ENCODE measurements at places on chromosomes 3 and 15.

- H3K27me3 ChIP-seq = peaks cover 3% of the 10 kb centered on the region
- no peak for DNase-seq
- no peak overlapping the region for H3K27ac ChIP-seq
- H3K36me3 ChIP-seq = no peaks in the 10 kb centered on the region
- peaks cover 53% of the 10 kb centered on the region for H3K4me1 ChIP-seq
Measured at GRCh38 chr15:101143321-101143720, 108.5 kb downstream of the CHSY1 start.

DNA sequence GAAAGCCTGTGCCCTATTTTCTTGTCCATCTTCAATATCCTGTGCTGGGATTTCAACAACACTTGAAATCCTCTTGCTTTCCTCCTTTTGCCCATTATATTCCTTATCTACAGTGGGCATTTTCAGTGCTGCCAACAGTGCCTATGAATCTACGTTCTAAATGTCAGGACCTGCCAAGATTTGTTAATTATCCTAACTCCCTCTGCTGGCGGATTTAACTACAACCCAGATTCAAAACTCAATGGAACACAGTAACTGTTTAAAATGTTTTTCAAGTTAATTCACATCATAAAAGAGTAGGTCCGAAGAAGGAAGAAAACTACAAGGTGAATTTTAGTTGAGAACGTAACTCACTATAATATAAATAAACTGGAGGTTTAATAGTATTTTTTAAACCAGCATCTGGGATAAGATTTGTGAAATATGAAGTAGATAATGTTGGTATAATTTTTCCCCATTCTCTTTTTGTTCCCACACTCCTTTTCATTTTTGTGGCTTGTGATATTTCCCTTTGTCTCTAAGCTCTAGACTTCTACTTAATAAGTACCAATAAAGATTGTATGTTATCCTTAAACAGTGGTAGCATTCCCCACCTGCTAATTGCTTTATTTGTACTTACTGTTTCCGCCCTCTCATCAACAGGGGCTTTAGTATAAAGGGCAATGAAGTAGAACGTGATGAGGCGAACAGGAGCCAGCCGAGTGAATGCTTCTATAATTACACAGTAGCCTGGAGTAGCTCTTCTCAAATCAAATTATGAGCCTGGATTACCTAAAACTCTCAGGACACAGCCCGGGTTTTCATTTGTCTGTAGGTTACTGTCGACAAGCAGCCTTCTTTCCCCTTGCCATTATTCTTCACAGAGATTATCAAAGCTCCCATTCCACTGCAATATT, 302.5 kb upstream of the ATP11B start:
- H3K4me1 ChIP-seq = peaks cover 55% of the 10 kb centered on the region
- H3K27me3 ChIP-seq = no peaks in the 10 kb centered on the region
- no peaks in the 10 kb centered on the region for H3K36me3 ChIP-seq
- H3K4me3 ChIP-seq = no peak overlapping the region

DNA sequence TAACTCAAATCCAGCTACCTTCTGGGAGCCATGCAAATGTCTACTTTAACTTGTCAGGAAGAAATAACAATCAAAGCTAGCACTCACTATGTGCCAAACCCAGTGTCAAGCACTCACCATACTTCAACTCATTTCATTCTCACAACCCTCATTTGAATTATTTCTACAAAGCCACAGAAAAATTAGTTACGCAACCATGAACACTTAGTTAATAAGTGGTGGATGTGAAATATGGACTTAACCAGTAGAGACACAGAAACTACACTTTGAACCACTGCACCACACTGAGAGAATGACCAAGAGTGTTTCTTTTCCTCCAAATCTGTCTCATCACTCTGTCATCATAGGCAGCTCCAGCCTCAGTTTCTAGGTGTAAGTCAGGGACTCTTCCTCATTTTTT, 91.0 kb upstream of the MBNL1 start:
- no peaks in the 10 kb centered on the region for H3K36me3 ChIP-seq
- H3K27me3 ChIP-seq = peaks cover 4% of the 10 kb centered on the region
- no peaks in the 10 kb centered on the region for H3K4me1 ChIP-seq

GRCh38 chr15:65409036-65409631, 13.6 kb downstream of the IGDCC4 start:
- H3K27ac ChIP-seq = peak overlapping the region; percentile 74
- peaks cover 61% of the 10 kb centered on the region for H3K4me1 ChIP-seq
- H3K36me3 ChIP-seq = peaks cover 13% of the 10 kb centered on the region
- H3K27me3 ChIP-seq = no peaks in the 10 kb centered on the region

DNA sequence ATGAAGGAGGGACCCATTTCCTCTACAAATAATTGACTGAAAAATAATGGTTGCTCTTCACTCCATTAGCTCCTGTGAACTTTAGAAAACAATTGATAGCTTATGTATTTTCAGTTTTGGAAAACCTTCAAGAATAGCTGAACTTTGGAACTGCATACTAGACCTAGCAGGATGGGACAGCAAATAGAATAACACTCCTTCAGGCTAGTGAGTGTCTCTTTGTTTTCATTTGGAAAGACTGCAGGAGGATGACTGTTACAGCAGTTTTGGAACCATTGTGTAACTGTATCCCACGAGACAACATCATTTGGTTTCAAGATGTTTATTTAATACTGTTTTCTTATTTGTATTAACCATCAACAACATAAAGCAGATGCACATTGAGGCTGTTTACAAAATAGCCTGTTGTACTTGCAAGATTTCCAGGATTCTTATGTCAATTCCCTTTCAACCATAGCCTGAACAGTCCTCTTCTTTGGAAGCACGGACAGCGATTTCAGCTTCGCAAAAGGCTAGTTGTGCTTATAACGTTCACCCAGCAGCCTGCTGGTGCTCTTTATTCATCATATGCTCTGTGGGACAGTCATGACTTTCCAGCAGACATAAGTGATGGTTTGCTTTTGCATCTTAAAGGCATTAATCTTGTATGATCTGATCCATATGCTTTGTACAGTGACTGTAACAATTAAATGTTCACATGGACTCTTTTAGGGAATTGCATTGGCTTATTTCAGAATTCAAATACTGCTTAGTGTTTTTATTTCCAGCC, 335.5 kb downstream of the IL5RA start:
- no peaks in the 10 kb centered on the region for H3K27me3 ChIP-seq
- DNase-seq = no peak
- no peak overlapping the region for H3K4me3 ChIP-seq
- H3K4me1 ChIP-seq = peaks cover 34% of the 10 kb centered on the region

Measured in nephron progenitor cell (in vitro differentiated cells).